ENCODE measurements at places on chromosomes 6 and 20.

DNA sequence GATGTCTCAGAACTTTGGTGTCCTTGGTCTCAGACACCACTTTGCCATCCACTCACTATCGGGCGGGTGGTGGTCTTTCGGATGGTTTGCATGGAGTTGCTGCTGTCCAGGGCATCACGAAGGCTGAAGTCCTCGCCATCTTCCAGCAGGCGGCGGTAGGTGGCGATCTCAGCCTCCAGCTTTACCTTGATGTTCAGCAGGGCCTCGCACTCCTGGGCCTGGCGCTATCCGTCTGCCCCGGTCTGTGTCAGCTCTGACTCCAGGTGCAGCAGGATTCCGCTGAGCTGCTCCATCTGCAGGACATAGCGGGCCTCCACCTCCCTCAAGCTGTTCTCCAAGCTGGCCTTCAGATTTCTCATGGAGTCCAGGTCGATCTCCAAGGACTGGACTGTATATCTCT, 36.0 kb downstream of the ZNF311 start:
- DNase-seq: no peak

DNA sequence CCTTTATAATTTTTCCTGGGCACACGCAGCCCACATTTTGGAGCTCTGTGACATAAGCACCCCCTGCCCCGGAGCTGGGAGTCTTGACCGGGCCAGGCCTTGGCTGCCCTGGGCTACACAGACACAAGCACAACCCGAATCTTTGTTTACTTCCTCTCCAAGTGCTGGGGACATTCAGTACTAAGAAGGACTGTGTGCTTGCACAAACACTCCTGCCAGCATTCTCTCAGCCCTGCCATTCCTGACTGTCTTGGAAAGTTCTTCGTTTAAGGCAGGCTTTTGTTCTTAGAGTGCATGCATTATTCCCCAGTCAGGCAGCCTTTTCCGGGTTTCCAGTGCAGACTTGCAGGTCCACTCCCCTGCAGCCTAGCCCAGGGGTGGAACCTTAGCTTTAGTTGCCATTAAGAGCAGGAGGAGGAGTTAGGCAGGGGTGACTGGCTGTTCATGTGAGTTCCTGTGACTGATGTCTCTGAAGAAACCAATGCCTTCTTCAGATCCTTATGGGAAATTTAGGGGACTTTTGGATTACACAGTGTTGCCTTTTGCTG, 28.6 kb downstream of the FOXO3 start:
- DNase-seq: peak; percentile 77

GRCh38 chr6:40344566-40345167, 242.5 kb downstream of the LRFN2 start:
- DNase-seq: no peak

GRCh38 chr20:57811374-57812020, 101.7 kb upstream of the PMEPA1 start:
- DNase-seq: peak; percentile 45

- no peak for DNase-seq
Observed at GRCh38 chr6:157744102-157744601, 78.9 kb upstream of the SNX9 start.

GRCh38 chr20:34710568-34710839, 6.4 kb downstream of the TP53INP2 start:
- DNase-seq: no peak

DNA sequence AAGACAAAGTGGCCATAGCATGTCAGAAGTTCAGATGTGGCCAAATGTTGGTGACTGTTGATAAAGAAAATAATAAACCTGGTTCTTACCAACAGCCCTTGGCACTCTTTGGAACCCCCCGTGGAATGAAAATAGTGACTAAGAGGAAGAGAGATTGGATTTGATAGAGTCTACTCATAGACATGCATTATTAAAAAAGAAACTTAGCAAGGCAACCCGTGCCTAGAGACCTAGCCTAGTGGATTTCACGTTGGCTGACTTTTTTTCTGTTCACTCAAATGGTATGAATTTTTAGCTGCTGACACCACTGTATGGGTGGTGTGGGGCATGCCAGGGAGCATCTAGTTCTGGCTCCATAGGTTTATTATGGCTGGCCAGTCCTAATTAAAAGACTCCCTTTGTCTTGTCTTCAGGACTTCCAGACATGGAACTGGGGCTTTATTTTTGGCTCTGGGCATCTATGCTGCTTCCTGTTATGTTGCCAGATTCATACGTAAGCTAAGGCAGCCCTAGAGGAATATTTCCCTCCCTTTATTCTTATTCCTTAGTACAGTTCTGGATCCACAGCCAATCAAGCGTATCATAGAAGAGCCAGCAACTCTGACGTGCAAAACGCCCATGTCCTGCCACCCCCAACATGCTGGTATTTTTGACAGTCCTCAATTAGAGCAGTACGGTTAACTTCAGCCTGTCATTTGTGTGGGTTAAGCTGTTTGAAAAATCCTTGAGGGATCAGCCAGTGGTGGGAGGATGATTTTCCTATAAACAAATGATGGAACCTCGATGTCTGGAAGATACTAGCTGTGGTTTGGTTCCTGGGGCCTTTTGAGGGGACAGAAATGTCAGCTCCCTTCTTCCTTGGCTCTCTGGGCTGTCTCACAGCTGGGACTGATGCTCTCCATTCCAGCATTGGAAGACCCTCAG, 127.5 kb downstream of the ISM1 start:
- peak; percentile 12 for DNase-seq

GRCh38 chr6:54846857-54847674, 495 bp downstream of the FAM83B start:
- DNase-seq: peak; percentile 34

DNA sequence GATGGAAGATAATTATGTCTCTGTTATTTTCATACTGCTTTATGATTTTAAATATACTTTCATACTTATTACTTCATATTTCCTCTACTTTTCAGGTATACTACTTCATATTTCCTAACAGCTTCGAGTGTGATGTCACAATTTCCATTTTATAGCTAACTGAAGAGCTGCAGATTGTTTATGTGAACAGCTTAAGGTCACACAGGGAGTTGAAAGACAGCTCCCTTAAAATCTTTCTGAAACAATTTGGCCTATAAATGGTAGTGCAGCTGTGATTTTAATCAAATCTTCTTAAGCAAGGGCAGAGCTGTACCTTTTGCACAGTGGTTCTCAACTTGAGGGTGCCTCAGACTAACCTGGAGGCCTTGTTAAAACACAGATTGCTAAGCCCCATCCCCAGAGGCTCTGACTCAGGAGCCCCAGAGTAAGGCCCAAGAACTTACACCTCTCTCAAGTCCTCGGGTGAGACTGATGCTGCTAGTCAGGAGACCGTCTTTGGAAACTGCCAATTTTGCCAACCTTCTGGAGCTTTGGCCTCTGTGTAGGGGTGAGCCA, 347.0 kb upstream of the HSF2 start:
- no peak for DNase-seq

DNA sequence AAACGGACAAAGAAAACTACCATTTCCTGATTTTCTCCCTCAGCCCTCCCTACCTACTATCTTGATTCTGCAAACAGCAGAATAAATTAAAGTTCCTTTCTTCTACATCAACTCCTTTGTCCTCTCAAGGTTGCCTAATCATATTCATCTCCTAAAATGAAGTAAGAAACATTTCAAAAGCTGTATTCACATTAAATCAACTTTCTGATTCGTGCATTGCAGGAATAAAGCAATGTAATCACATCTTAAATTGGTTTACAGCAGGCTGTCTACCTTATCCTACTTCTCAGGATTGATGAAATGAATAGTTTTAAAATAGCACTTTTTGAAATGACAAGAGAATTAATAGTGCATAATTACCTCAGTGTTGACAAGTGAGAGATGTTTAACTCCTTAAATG, 25.1 kb downstream of the PRKN start:
- no peak for DNase-seq

- peak; percentile 98 for DNase-seq
Observed at GRCh38 chr6:140537834-140538705, 1163.6 kb upstream of the CITED2 start.

GRCh38 chr6:2891768-2892170, 11.3 kb downstream of the SERPINB9 start:
- DNase-seq: no peak

DNA sequence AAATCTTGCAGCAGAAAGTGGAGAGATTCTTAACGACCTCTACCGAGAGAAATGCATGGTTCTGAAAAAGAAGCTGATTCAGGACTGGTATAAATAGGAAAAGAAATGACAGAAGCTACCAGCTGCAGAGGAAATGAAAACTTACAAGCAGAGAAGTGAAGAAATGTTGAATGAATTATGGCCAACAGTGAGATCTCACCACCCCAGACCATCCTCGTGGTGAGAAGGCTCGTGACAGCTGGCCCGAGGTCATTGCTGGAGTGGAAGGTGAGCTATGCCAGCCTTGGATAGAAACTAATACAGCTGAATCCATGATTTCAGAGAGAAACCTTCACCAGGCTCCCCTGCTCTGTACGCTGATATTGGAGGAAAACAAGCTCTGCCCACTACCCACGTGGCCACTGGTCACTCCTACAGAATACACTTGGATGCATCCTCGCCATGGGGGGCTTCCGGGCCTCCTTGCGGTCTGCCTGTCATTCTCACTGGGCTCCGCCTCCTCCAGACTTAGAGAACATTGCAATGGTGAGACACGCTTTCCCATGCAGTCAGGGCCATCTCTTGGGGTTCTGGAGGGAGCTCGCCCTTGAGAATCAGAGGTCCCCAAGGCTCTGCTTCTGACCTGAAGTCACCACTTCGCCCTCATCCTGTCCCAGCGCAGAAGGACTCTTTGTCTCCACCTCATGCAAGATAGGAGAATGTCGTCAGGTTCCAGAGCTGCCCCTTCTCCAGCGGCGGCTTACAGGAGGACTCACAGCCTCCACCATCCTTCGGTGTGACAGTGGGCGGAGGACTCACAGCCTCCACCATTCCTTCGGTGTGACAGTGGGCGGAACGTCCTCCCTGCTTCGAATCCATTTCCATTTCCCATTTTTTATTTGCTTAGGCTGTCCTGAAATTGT, 10.6 kb upstream of the TUBB2B start:
- no peak for DNase-seq

DNA sequence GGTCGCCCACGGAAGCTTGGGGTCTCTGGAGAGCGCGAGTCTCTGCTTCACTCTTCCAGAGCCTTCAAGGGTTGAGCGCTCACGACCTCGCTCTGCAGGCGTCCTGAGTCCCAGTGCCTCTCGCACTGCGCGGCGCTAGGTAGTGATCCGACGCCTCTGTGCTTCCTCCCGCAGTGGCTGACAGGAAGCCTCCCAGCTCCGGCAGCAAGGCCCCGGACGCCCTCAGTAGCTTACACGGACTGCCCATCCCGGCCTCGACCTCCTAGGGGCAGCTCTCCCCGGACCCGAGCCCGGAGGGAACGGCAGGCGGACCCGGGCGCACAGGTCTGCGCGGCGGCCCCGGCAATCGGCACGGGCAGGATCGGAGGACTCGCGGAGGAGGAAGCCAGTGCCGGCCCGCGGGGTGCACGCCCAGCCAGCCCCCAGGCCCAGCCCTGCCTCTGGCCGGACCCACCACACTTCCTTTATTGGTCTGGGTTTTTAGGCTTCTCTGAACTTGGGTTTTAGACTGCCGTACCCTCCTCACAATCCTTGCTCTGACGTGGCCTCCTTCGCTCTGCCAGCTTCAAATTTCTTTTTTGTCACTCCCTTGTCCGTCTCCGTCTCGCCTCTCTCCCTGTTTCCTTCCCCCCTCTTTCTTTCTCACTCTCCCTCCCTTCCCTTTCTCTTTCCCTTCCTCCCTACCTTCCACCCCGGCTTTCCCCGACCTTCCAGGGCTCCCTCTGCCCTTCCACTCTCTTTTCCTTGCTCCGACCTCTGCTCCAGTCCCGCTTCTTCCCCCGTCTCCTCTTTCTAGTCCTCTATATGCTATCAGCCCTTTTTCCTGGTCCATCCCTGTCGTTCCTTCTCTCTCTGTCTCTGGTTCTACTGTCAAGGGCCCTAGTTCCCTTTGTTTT, 9.1 kb downstream of the PAX1 start:
- no peak for DNase-seq

DNA sequence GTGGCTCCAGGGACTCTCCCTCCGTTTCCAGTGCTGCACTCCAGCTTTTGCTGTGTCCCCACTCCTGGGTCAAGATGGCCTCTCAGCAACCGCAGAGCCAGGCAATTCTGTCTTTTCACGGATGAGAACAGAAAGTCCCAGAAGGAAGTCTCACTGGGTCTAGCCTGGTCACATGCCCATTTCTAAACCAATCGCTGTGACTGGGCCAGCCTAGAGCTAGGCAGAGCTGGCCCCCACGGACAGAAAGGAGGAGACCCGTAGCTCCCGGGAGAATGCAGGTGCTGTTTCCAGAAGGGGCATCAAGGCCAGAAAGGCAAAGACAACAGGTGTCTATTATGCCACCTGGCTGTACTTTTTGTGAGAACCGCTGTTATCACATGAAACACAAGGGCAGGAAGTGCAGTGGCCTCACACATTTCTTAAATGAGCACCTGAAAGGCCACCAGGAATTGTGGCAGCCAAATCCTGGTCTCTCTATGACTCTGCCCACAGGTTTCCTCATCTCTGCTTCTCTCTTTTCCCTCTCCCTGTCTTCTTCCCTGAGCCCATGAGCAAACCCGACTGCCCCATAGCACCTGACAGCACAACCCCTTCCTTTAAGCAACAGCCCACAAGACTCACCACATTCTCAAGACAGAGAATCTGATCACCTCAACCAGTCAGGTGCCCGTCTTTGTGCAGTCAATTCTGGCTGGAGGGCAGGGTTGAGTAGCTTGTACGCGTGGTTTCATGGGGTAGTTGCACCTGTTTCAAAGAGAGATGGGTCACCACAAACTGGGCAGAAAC, 37.1 kb upstream of the B4GALT5 start:
- no peak for DNase-seq

DNA sequence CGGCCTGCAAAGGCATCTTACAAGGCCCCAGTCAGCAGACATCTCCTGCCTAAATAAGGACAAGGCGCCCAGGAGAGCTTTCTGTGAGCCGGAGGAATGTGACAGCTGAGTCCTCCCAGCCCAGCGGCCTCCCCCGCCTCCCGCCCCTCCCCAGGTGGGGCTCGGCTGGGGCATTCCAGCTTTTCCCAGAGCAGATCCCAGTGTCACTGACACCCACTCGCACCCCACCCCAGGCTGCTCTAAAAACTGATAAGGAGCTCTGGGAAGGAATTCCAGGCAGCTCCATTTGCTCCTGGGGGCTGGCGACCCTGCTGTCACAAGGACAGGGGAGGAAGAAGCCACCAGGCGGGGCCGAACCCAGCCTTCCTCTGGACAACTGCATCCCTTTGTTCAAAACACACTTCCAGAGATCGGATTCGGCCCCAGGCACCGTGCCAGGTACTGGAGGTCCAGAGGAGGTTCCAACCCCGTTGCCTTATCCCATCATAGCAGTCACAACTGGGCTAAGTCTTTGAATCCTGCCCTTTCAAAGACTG, 49.7 kb downstream of the JPH2 start:
- peak; percentile 86 for DNase-seq

- DNase-seq: no peak
Observed at GRCh38 chr6:356828-357251, 34.7 kb upstream of the IRF4 start.

- peak; percentile 80 for DNase-seq
Observed at GRCh38 chr6:33298773-33299236, at the start of gene RGL2. RGL2 (minus strand) TSS chr6:33298942; CDS start chr6:33298610, 332 bp downstream.

Data from astrocyte of the hippocampus (primary cell).